Fibroblast of skin of scalp (primary cell): ENCODE measurements at places on chromosomes 11 and 22.

- DNase-seq = no peak
These were observed 6.2 kb downstream of the KCNC1 start for GRCh38 chr11:17740649-17741235.

GRCh38 chr11:34341931-34342533 lies 15.8 kb downstream of the ABTB2 start:
- peak; percentile 48 for DNase-seq

- DNase-seq = no peak
These were observed 24.6 kb downstream of the LMO1 start for GRCh38 chr11:8239040-8239439.

GRCh38 chr11:10418259-10418949 lies 36.7 kb upstream of the AMPD3 start:
- DNase-seq = peak; percentile 80

- no peak for DNase-seq
These were observed 57.7 kb downstream of the FLRT1 start for GRCh38 chr11:64093233-64094039.

- no peak for DNase-seq
These were observed 108.2 kb upstream of the TOP3B start for GRCh38 chr22:22090650-22091399.

GRCh38 chr22:36386351-36386899 lies 1.3 kb downstream of the MYH9 start:
- no peak for DNase-seq

GRCh38 chr11:130772266-130773227 lies 143.7 kb downstream of the SNX19 start:
- DNase-seq = peak; percentile 91

- DNase-seq = no peak
These were observed 7.2 kb downstream of the NDUFC2 start for GRCh38 chr11:78072455-78072854.

DNA sequence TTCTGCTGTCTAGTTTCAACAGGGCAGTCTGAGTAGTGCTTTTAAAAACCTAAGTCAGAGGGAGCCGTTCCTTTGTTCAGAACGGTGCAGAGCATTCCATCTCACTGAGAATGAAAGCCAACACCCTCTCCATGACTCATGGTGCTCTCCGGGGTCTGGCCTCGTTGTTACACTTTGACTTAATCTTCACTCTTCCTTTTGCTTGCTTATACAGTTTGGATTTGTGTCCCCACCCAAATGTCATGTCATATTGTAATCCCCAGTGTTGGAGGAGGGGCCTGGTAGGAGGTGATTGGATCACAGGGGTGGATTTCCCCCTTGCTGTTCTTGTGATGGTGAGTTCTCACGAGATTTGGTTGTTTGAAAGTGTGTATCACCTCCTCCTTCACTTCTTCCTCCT lies 292.2 kb downstream of the ST3GAL4 start:
- DNase-seq = peak; percentile 95

- no peak for DNase-seq
These were observed 7.5 kb downstream of the CYB561A3 start for GRCh38 chr11:61354208-61354607.

DNA sequence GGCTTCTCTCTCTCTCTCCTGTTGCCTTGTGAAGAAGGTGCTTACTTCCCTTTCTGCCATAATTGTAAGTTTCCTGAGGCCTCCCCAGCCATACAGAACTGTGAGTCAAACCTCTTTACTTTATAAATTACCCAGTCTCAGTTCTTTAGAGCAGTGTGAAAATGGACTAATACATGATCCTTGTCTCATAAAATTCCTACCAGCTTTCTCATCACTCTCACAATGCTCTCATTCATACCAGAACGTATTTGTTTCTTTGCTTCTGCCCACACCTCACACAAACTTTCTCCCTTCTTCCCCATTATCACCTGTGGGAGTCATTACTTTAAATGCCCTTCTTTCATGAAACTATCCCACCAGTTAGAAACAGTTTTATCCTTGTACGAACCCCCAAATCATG lies 62.7 kb upstream of the ARHGAP42 start:
- no peak for DNase-seq

- peak; percentile 60 for DNase-seq
These were observed 21.6 kb upstream of the BBOX1 start for GRCh38 chr11:27018902-27019529.

- no peak for DNase-seq
These were observed 232.7 kb downstream of the TENM4 start for GRCh38 chr11:79208126-79208525.

DNA sequence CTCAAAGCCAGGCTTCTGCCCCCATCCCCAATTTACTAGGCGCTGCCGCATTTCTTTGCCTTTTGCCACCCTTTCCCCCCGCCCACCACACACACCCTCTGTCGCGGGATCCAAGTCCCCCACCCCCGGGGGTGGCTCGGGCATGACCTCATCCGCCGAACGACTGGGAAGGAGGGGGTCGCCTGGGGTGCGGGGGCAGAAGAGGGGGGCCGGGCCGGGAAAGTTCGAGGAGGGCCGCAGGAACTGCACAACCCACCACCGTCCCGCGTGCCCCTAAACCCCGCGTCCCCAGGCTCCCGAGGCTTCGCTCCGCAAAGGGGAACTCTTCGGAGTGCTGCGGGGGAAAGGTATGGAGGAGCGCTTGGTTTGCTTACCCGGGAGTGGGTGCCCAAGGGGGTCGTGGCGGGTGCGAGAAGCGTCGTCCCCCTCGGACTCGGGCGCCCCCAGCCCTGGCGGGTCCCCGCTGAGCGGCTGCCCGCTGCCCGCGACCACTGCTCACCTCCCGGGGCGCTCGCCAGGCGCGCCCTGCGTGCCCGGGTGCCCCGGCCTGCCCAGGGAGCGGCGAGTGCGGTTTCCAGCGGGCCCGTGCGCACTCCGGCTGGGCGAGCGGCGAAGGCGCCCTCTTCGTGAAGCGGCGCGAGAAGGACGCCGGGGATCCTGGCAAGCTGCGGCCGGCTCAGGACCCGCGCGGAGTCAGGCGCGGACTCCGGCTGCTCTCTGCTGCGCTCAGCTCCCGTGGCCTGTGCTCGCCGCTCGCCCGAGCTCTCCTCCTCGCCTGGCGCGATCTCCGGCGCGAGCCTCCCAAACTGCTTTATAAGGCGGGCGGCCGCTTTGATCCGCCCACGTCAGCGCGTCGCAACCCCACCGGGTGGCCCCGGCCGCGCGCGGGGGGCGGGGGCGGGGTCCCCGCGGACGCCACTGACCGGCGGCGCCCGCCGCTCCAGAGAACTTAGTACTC lies 4.0 kb upstream of the WNT11 start:
- DNase-seq = peak; percentile 66

DNA sequence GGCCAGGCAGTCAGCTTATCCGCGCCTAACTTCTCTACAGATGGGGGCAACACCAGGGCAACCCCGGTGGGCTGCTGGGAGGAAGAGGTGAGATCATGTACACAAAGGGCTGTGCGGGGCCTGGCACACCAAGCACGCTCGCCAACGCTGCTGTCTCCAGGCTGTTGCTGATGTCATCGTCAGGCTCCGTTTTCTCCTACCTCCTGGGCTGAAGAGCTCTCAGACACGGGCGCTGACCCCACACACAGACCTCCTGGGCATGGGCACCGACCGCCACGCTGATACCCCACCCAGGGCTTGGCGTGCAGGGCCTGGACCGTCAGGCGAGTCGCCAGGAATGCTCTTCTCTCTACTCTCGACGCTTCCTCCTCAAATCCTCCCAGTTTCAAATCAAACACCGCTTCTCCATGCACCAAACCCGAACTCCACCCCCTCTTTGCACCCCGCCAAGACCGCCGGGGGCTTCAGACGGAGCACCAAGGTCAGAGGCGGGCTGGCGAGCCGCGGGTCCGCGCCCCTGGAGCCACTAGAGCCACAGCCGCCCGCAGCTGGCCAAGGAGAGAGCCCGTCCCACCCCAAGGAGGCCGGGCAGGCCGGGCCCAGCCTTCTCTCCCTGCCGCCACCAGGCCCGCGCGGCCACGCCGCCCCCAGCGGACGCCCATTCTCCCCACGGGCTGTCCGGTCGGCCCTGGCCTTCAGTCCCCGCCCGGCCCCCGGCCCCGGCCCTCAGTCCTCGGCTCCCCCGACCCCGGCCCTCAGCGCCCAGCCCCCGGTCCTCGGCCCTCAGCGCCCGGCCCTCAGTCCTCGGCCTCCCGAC lies 772 bp downstream of the SBF1 start:
- DNase-seq = peak; percentile 34

DNA sequence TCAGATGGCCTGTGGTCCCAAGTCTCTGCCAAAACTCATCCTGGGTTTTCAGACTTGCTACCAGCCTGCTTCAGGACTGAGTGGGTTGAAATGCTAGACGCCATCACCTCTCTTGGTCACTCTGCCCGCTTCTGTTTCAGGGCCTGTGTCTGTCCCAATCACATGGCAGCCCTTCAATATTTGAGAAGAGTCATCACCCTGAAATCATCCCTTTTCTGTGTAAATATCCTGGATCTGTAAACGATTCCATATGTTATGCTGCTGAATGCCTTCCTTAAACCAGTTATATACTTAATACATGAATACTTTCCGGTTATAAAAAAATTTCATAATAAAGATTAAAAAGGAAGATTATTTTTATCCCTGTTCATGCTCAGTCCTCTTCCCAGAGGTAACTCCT lies 39.8 kb upstream of the TLCD5 start:
- DNase-seq = peak; percentile 63

- DNase-seq = peak; percentile 46
These were observed 3.1 kb downstream of the ASRGL1 start for GRCh38 chr11:62340269-62340901.

GRCh38 chr11:574632-575312 lies 1.5 kb upstream of the PHRF1 start:
- no peak for DNase-seq

GRCh38 chr11:63563201-63564055 lies at the start of gene PLAAT2:
TSS of gene PLAAT2 (minus strand) at chr11:63563379. CDS start at chr11:63563324, 55 bp downstream.
- DNase-seq = no peak

GRCh38 chr22:23115825-23116494 lies 25.8 kb downstream of the RSPH14 start:
- no peak for DNase-seq

DNA sequence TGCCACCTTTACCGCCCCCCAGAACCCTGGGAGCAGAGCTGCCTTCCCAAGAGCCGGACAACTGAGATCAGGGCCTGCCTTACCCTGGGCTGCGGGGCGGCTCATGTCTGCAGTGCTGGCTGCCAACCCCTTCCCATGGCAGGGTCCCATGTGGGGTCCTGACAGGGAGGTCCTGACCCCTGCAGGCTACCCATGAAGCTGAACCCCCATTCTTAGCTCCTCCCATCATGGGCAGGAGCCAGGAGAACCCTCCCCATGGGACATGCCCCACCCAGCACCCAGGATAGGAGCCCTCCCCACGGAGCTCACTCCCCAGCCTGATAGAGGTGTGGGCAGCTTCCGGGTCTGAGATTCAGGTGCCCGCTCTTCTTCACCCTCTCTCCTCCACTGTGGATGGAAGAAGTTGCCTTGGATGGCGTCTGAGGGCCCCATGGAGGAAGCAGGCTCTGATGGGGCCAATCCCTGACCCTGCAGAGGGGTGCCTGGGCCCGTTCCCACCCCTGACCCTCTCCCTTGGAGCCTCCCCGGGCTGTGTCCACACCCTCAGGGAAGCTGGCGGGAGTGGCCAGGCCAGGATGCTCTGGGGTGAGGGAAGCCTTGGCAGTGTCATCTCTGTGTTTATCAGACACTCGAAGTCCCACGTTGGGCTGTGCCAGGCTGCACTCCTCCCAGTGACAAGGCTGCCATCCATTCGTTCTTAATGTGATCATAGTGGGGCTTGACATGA lies 1508.2 kb downstream of the BRD1 start:
- no peak for DNase-seq

- peak; percentile 62 for DNase-seq
These were observed 3.1 kb upstream of the MMP8 start for GRCh38 chr11:102727890-102728289.

GRCh38 chr11:46296528-46297448 lies 19.3 kb downstream of the CREB3L1 start:
- DNase-seq = peak; percentile 97

DNA sequence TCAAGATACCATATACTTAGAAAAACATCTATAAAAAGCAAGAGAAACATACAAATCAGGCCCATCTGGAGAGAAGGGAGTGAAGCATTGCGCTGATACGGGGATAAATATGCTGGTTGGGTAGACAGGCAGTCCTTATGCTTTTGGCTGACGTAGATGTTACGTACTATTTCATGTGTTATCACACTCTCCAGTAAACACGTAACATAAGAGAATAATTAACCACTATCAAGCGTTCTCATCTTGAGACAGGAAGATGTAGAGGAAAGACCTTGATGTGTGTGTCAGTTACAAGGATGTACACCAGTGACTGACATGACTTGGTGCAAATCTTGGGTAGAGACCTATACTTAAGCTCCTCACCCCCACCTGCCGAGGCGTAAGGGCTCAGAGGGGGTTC lies 86.7 kb upstream of the PRODH start:
- no peak for DNase-seq

GRCh38 chr11:79101656-79102055 lies 339.2 kb downstream of the TENM4 start:
- no peak for DNase-seq

DNA sequence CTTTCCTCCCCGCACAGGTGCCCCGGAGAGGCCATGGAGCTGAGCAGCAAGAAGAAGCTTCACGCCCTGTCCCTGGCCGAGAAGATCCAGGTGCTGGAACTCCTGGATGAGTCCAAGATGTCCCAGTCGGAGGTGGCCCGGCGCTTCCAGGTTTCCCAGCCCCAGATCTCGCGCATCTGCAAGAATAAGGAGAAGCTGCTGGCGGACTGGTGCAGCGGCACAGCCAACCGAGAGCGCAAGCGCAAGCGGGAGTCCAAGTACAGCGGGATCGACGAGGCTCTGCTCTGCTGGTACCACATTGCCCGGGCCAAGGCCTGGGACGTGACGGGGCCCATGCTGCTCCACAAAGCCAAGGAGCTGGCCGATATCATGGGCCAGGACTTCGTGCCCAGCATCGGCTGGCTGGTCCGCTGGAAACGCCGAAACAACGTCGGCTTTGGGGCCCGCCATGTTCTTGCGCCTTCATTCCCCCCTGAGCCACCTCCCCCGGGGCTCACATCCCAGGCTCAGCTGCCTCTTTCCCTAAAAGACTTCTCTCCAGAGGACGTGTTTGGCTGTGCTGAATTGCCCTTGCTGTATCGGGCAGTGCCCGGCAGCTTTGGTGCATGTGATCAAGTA lies 1.3 kb downstream of the TIGD3 start:
- DNase-seq = peak; percentile 20

DNA sequence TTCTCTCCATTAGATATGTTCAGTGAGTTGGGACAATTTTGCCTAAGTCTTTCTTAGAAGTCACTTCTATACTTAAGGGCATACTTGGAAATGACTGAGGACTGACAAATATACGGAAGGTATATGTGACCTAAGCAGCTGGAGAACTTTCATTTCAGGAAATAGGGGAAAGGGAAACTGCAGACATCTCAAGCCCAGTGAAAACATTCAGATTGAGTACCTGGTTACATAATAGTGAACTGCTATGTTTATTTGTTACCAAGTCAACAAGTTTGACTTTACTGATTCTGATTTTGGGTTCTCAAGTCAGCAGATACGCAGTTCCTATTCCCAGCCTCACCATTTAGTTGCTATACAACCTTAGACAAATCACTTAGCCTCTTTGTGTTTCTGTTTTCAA lies 1173.9 kb downstream of the LRRC4C start:
- DNase-seq = no peak

- no peak for DNase-seq
These were observed 631.5 kb downstream of the METTL15 start for GRCh38 chr11:28739489-28740280.

- DNase-seq = peak; percentile 73
These were observed 33.4 kb downstream of the APOL1 start for GRCh38 chr22:36286096-36286957.

- DNase-seq = peak; percentile 70
These were observed 245.0 kb upstream of the POU2AF2 start for GRCh38 chr11:111000400-111001080.

- DNase-seq = peak; percentile 44
These were observed 98.2 kb upstream of the NNMT start for GRCh38 chr11:114197799-114198500.
